Upper lobe of left lung (tissue), 6 donors: ENCODE measurements at places on chromosomes 1 and 21. TPM values are rescaled to one million over a fixed set of nuclear protein-coding genes. Genes with fewer than 3 reads are reported as not detected.

GRCh38 chr1:39895731-39896480 is 5.8 kb downstream of the MYCL start:
- no peak overlapping the region for H3K27ac ChIP-seq
- H3K36me3 ChIP-seq = no peaks in the 10 kb centered on the region
- DNase-seq = no peak
- H3K4me3 ChIP-seq = no peak overlapping the region

SELP gene
- total RNA-seq = 4.0 TPM

DCDC2B gene
- total RNA-seq = 5.2 TPM

- no peak overlapping the region for H3K27ac ChIP-seq
- DNase-seq = no peak
- H3K27me3 ChIP-seq = no peaks in the 10 kb centered on the region
- no peak overlapping the region for H3K4me3 ChIP-seq
These were observed 27.6 kb downstream of the SNX27 start for GRCh38 chr1:151639466-151639865.

RNU1-3 gene
- total RNA-seq = under 0.01 TPM

CAMSAP2 gene
- total RNA-seq = 39.3 TPM

GRCh38 chr1:27643600-27644368 is 8.8 kb upstream of the FGR start:
- H3K36me3 ChIP-seq = no peaks in the 10 kb centered on the region
- no peak for DNase-seq
- no peaks in the 10 kb centered on the region for H3K27me3 ChIP-seq
- H3K4me1 ChIP-seq = peaks cover 7% of the 10 kb centered on the region

GRCh38 chr1:43460988-43461693 is 7.4 kb upstream of the HYI start:
- no peaks in the 10 kb centered on the region for H3K27me3 ChIP-seq
- no peak for DNase-seq
- H3K27ac ChIP-seq = no peak overlapping the region

MMEL1 gene
- 5.5 TPM for total RNA-seq

DNA sequence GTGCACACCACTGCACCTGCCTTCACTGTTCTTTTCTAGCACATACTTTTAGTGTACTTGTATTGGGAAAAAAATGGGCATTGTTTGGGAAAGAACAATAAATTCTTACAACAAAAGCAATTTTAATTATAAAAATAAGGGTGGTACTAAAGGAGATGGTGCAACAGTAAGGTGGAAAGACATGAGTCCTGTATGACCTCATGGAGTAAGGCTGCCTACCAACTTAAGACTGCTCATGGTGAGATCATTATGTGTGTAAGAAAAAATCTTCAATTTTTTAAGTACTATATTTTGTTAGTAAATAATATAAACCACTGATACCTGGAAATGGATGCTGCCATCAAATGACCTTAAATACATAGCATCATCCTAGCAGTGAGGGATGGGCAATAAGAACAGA is 29.6 kb upstream of the PHGDH start:
- H3K4me1 ChIP-seq = no peaks in the 10 kb centered on the region
- no peak for DNase-seq
- H3K36me3 ChIP-seq = no peaks in the 10 kb centered on the region

DNA sequence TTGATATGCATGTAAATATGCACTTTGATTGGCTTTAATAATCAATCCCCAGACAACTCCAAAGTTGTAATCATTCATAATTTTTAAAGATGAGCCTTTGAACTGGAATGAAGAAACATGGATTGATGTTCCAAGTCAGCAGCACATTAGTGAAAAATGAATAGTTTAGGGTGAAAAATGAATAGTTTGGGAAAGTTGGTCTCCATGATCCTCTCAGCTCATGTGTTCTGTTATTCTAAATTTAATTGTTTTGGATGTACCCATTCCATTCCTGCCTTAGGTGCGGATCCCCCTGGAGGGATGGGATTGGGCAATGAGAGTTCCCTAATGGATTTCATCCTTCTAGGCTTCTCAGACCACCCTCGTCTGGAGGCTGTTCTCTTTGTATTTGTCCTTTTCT is at the start of gene OR2G3:
OR2G3 (plus strand) TSS at position 301 of the 400 bp plus-strand sequence; CDS start at position 301, 0 bp downstream.
- H3K27ac ChIP-seq = no peak within 1 kb of the TSS
- H3K4me1 ChIP-seq = no peaks in the 10 kb centered on the region
- H3K27me3 ChIP-seq = no peaks in the 10 kb centered on the region
- no peak within 1 kb of the TSS for H3K4me3 ChIP-seq
- DNase-seq = no peak
- H3K36me3 ChIP-seq = no peaks in the 10 kb centered on the region

DNA sequence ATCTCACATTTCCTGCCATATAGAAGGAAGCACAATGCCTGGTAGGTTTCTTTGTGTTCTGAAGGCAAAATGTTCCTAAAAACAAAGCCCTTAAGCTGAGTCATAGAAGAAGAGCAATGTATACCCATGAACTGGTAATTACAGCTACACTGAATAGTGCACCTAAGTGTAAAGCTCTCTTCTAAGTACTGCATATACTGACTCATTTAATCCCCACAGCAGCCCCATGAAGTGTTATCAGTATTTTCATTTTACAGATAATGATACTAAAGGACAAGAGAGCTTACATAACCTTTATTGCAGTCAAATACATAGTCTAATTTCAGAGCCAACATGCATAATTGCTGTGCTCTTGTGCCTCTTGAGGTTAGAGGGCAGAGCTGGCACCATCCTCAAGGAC is 239.9 kb downstream of the DPYD start:
- no peaks in the 10 kb centered on the region for H3K27me3 ChIP-seq
- no peaks in the 10 kb centered on the region for H3K36me3 ChIP-seq
- no peak for DNase-seq

- no peak overlapping the region for H3K27ac ChIP-seq
- no peak for DNase-seq
- peaks cover 9% of the 10 kb centered on the region for H3K4me1 ChIP-seq
These were observed 3.5 kb upstream of the BCAN start for GRCh38 chr1:156638189-156638985.

ZRANB2 gene
- total RNA-seq = 73.5 TPM

DPYD gene
- 60.9 TPM for total RNA-seq

GRCh38 chr21:33325222-33326067 is 675 bp downstream of the IFNAR1 start:
- no peaks in the 10 kb centered on the region for H3K27me3 ChIP-seq
- peak overlapping the region; percentile 77 for H3K4me3 ChIP-seq
- peak; percentile 78 for DNase-seq
- H3K36me3 ChIP-seq = no peaks in the 10 kb centered on the region
- H3K4me1 ChIP-seq = peaks cover 28% of the 10 kb centered on the region

DNA sequence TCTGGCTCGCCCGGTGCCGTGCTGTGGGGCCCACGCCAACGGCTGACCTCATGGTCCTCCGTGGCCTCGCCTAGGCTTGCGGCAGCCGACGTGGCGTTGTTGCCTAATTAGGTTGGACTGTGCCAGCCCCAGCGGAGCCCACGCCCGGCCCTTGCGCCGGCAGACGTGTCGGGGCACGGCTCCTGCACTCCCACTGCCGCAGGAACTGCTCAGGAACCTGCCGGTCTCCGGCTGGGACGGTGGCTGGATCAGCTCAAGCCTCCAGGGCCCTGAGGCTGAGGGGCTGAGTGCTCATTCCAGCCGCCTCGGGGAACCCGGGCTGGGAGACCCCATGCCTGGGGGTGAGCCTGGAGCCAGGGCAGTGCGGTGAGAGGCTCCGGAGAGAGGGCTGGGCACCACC is 16.1 kb upstream of the PEX10 start:
- no peak overlapping the region for H3K27ac ChIP-seq
- H3K27me3 ChIP-seq = no peaks in the 10 kb centered on the region
- no peak overlapping the region for H3K4me3 ChIP-seq
- no peaks in the 10 kb centered on the region for H3K36me3 ChIP-seq

DNA sequence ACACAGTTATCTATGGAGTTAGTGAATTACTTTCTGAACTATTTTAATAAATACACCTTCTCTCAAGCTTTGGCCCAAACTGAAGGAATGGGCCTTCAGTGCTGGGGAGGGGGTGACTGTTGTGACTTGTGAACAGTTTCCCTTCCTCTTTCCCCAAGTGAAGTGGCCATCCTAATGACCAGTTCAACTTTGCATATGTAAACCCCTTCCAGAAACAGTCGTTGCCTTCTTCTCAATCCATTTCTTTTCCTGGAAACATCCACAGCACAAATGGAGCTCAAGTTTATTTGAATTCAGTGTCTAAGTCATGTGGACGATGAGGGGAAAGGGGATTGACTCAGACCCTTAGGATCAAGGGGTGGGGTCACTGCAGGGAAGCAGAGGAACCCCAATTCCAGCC is 1.3 kb upstream of the INPP5B start:
- no peaks in the 10 kb centered on the region for H3K27me3 ChIP-seq
- peaks cover 7% of the 10 kb centered on the region for H3K36me3 ChIP-seq
- peaks cover 18% of the 10 kb centered on the region for H3K4me1 ChIP-seq

DNA sequence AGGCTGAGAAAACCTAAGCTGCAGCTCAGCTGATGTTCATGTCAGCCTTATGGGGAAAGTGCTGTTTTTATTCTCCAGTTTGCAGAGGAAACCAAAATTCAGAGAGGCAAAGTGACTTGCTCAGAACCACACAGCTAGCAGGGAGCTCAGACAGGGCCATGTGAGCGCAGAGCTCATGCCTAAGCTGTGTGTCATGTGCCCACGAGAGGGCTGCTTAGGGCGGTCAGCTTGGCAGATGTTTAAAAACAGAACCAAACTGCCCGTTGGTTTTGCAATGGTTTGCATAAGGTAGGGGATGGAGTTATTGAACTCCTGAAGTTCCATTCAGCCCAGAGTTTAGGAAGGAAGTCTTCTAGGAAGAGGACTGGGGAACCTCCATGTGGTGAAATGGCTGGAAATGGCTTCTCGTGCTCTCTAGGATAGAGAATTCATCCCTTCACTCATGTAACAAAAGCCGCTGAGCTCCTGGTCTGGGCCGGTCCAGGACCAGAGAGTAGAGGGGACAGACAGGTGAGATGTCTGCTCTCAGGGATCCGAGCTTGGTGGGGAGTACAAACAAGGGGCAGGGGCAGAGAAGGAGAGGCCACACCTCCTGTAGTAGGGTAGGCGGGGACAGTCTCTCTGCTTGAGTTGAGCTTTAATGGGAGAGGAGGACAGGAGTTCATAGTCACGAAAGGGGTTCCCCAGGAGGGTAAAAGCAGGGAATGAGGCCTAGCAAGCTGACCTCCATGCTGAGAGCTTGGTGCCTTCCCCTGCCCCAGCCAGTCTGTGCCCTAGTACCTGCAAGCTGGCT is 46.9 kb downstream of the ARHGEF10L start:
- no peaks in the 10 kb centered on the region for H3K36me3 ChIP-seq
- peaks cover 17% of the 10 kb centered on the region for H3K4me1 ChIP-seq
- H3K27me3 ChIP-seq = no peaks in the 10 kb centered on the region
- no peak overlapping the region for H3K4me3 ChIP-seq

DNA sequence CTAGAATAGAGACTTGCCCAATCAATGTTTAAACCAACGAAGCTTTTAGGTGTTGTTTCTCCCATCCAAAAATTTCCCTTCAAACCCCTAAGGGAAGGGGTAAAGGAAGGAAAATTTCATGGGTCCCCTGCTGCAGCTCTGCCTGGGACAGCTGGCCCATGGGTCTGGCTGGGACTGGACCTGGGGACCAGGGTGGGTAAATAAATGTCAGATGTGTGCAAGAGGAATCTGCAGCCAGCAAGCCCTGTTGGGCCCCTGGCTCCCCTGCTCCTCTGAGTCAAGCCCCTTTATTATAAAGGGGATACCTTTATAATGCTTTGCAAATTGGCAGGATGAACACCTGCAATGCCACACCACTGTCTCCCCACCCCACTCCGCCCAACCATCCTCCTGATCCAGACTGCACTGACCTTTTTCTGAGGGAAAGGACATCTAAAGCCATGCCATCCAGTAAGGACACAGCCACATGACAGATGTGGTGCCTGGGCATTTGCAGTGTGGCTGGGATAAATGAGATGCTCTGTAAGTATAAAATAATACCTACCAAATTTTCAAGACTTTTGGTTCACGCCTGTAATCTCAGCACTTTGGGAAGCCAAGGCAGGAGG is 1.9 kb upstream of the TMEM125 start:
- H3K27ac ChIP-seq = peak overlapping the region; percentile 77
- no peaks in the 10 kb centered on the region for H3K27me3 ChIP-seq
- no peaks in the 10 kb centered on the region for H3K36me3 ChIP-seq
- peaks cover 27% of the 10 kb centered on the region for H3K4me1 ChIP-seq

DNA sequence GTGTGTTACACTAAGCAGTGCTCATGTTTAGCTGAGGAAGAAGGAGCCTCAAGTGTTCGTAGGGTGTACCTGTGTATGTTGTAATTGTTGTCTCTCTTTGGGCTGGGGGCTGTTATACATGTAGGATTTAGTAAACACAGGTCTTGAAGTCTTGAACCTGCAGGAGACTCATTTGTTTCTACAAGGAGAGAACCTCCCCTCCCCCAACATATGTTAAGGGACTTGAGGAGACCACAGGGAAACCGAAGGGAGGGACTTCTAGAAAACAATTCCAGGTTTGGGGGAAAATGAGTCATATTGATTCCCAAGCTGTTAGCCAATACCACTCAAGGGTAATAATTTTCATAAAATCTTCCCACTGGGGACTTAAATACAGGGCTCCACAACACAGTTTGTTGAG is 25.0 kb upstream of the AGBL4 start:
- no peaks in the 10 kb centered on the region for H3K27me3 ChIP-seq
- H3K4me1 ChIP-seq = no peaks in the 10 kb centered on the region
- H3K4me3 ChIP-seq = no peak overlapping the region
- no peak for DNase-seq
- no peaks in the 10 kb centered on the region for H3K36me3 ChIP-seq

DNA sequence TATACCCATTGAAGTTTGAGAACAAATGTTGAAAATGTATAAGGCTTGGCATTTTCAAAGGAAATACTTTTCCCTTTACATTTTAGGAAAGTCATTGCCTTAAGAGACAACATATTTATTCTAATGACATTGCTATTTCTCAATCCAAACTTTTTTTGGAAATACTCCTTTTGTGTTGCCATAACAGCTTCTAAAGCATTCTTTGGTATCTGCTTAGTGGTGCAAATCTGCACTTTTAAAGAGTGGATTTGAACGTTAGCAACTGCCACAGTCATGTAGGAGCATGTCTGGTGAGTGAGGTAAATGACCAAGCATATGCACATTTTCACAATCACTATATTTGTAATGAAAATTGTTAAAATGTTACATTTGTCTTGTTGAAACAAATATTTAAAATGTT is 124.4 kb upstream of the GORAB start:
- no peak overlapping the region for H3K4me3 ChIP-seq
- DNase-seq = no peak
- no peak overlapping the region for H3K27ac ChIP-seq
- H3K4me1 ChIP-seq = no peaks in the 10 kb centered on the region
- H3K36me3 ChIP-seq = no peaks in the 10 kb centered on the region
- H3K27me3 ChIP-seq = no peaks in the 10 kb centered on the region

DNA sequence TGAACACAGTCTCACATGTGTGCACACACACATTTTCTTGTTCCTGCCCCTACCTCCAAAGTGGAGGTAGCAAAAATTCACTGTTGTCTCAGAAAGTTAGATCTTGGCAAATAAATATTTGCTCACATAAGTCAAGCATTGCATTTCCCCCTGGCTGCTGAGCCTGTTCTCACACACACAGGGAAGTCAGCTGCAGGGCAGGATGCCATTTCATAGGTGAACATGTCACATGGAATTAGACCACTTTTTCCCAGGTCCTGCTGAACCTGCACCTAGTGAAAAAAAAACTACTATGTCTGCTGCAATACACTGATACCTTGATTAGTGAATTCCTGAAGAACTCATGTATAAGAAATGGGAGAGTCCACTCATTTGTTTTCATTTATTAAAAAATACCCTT is 5.3 kb upstream of the CD55 start:
- peaks cover 34% of the 10 kb centered on the region for H3K4me1 ChIP-seq
- H3K36me3 ChIP-seq = no peaks in the 10 kb centered on the region
- no peaks in the 10 kb centered on the region for H3K27me3 ChIP-seq
- DNase-seq = peak; percentile 71
- H3K27ac ChIP-seq = peak overlapping the region; percentile 99
- H3K4me3 ChIP-seq = no peak overlapping the region
